ENCODE measurements at places on chromosomes 7 and 10. TPM values are rescaled to one million over a fixed set of nuclear protein-coding genes. Genes with fewer than 3 reads are reported as not detected.

GRCh38 chr7:115578576-115578975 is 452.0 kb downstream of the TFEC start:
- DNase-seq, result no peak

GRCh38 chr7:111540199-111540815 is 22.0 kb downstream of the IMMP2L start:
- DNase-seq, result no peak

DNA sequence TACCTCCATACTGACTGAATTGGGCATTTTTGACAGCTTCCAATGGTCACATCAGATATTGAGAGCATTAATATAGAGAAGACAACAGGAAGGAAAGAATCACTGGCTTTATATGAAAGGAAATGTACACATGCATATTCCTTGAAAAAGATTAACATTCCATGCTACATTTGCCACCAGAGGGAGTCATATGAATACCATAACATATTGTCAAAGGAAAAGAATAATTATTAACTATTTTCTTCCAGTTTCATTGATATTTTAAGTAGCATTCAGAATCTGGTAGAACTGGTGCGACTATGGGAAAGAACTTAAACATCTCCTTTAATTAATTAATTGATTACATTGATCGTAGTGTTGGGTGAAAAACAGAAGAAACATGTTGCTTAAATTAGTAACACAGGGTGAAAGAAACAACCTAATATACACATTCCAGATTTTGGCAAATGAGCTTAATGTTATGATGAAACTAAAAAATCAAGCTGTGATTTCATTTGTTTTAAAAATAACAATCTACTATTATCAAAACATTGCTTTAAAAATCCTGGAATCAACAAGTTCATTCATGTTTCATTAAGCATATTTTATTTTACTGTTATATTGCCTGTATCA is 71.5 kb downstream of the GPR85 start:
- DNase-seq, result peak; percentile 54

DNA sequence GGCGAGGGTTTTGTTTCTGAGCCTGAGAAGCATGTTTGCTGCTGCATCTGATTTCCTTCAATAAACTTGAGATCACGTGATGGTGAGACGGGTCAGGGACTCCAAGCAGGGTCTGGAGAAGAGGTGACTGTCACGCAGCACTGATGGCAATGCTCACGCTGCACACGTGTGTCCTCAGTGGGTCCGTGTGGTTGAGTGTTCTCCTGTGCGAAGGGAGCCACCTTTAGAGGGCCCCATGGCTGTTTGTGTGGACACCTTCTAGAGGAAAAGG is 100.4 kb downstream of the WDR37 start:
- no peak for DNase-seq

Gene CBLL1
- total RNA-seq, result 13.1 TPM

Gene SYPL1
- 33.1 TPM for total RNA-seq

Measured in HT-29 (cell line).